ENCODE measurements at places on chromosomes 2 and 18.

GRCh38 chr2:238865744-238866355 lies 18.0 kb downstream of the TWIST2 start:
- no peak for DNase-seq

GRCh38 chr2:26349690-26350089 lies 3.1 kb upstream of the ADGRF3 start:
- DNase-seq = peak; percentile 46

- no peak for DNase-seq
Observed at GRCh38 chr18:72410399-72410798, 133.7 kb downstream of the CBLN2 start.

DNA sequence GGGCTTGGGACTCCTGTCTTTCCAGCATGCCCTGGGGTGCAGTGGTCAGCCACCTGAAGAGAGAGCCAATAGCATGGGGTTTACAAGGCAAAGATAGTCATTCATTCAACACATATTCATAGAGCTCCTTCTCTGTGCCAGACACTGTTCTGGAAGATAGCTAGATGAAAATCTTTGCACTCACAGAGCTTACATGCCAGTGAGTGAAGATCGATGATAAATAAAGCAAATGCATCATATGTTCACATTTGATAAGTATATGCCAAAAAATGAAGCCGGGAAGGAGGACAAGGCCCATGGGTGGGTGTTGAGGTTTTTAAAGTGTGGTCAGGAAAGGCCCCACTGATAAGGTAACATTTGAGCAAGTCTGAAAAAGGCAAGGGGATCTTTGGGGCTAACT lies 130.8 kb upstream of the CDCA7 start:
- no peak for DNase-seq

GRCh38 chr18:2707551-2708168 lies 52.1 kb downstream of the SMCHD1 start:
- no peak for DNase-seq

All from bronchial epithelial cell (primary cell).